ENCODE measurements at places on chromosomes 5 and 9.

- DNase-seq, result no peak
These were observed 75.8 kb downstream of the POU5F2 start for GRCh38 chr5:93665648-93666047.

- no peak for DNase-seq
These were observed 1.3 kb downstream of the MAN1B1 start for GRCh38 chr9:137088121-137088520.

DNA sequence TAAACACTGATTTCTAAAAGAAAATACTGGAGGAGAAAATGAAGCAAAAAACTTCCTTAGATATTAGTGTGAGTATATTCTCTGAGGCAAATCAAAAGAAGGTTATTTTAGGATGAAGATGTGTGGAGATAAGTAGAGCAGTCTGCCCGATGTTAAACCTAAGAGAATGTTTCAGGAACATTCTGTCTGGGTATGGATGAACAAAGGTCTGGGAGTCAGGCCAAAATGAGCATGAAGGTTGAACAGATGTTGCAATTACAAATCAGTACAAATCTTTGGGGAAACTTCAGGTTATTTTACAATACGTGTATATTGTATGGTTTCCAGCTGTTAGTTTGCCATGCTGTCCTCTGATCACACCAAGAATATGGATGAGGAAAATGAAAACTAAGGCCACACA is 14.4 kb upstream of the CEP78 start:
- DNase-seq, result no peak

DNA sequence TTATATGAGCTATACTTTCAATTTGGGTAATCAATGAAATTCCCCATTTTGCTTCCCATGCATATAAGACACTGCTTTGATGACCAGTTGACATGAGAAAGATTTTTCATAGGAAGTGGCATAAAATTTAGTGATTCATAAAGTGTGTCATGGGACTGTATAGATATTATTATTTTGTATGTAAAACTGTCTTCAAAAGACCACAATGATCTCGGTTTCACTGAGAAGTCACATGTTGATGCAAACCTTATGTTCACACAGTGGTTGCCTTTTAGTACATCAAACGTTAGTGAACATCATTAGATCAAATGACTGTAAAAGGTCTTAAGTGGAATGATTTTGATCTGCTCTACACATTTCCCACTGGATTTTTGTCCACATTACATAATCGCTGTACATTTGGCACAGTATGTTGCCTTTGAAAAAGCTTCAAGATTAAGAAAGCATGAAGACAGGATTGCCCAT is 349.2 kb upstream of the MEF2C start:
- no peak for DNase-seq

DNA sequence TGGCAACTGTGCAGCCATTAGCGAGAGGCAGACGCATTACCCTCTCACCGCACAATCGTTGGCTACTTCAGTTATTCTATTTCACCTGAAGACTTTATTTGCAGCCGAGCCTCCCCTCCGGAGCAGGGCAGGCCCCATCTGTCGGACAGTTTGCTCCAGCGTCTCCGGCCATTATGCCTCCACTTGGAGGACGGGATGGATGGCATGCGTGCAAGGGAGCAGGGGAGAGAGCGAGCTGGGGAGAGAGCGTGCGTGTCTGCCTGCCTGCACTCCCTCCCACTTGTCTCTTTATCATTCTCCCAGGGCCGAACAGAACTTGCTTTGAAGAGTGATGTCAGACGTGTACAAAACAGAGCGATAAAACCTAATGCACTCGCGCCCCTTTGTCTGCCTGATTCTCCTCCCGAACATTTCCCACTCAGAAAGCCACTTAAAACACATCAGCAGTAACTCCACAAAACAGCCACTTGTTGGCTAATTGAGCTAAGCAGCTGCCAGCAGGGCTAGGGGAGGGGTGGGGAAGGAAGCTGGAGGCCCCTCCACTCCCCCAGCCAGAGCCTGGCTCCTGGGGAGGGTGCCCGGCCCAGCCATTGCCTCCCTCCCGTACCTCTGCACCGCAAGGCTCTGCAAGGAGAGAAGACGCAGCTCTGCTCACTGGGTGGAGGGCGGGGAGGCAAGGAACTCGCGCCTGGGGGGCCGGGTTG is 43.4 kb upstream of the FUBP3 start:
- DNase-seq, result peak; percentile 12

- no peak for DNase-seq
These were observed 303.8 kb downstream of the KIAA0825 start for GRCh38 chr5:94314460-94315131.

DNA sequence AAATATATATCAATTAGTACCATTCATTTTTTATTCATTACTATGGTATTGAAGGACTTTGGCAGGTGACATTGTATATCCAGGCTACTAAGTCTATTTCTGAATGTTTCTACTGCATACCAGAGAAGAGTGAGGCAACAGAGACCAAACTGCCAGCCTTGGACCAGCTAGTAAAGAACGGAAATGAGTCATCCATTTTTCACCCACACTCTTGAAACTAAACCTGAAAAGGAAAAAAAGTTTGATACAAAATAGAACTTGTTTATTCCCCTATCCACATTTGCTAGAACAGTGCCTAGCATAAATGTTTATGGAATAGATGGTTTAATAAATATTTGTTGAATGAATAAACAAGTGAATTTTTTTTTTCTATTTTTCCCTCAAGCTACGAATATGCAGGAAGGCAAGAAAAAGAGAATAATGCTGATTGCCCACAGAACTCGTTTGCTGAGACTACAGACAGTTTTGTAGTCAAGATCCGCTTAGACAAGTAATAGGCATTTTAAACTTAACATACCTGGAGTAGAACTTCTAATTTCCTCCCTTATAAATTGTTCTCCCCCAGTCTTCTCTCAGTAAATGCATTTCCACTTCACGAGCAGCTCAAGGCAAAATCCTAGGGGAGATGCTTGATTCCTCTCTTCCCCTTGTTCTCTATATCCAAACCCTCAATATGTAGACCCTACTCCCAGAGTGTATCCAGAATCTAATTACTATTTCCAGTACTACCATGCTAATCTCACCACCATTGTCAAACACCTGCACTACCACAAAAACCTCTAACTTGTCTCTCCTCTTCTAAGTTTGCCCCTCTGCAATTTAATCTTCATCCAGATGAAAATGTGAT is 146.2 kb upstream of the RASA1 start:
- no peak for DNase-seq

- DNase-seq, result no peak
These were observed 4.7 kb upstream of the TNIP1 start for GRCh38 chr5:151085517-151086041.

DNA sequence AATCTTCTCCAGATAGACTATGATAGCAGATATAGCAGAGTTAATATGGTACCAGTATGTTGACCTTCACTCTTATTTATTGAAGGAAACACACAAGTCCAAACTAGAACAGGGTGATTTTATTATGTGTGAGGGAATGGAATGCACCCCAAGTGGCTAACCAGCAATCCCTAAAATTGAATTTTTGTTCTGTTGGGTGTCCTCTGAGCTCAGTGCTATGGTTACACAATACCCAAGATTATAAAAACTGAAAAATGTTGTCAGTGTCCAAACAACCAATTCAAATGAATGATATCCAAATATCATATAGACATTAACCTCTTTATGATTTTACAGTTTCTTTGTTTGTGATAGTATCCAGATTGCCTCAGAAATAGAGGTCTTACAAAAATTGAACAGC is 60.9 kb downstream of the NNT start:
- DNase-seq, result no peak

GRCh38 chr5:143086908-143087637 is 316.4 kb downstream of the NR3C1 start:
- DNase-seq, result no peak

- DNase-seq, result no peak
These were observed 76.5 kb upstream of the PJA2 start for GRCh38 chr5:109486200-109486804.

DNA sequence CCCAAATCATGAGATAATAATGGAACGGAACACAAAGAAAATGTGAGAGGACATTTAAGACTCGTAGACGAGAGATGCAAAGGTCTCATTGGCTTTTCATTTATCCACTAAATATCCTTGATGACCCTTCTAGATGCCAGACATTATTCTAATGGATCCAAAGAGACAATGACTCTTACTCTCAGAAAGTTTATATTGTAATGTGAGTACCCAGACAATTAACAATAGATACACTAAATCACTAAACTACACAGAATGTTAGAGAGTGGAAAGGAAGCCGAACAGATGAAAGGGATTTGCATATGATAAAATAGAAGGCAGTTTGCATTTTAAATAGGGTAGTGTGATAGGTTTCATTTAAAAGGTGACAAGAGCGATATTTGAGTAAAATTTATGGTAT is 973.3 kb downstream of the TAF11L14 start:
- DNase-seq, result no peak

DNA sequence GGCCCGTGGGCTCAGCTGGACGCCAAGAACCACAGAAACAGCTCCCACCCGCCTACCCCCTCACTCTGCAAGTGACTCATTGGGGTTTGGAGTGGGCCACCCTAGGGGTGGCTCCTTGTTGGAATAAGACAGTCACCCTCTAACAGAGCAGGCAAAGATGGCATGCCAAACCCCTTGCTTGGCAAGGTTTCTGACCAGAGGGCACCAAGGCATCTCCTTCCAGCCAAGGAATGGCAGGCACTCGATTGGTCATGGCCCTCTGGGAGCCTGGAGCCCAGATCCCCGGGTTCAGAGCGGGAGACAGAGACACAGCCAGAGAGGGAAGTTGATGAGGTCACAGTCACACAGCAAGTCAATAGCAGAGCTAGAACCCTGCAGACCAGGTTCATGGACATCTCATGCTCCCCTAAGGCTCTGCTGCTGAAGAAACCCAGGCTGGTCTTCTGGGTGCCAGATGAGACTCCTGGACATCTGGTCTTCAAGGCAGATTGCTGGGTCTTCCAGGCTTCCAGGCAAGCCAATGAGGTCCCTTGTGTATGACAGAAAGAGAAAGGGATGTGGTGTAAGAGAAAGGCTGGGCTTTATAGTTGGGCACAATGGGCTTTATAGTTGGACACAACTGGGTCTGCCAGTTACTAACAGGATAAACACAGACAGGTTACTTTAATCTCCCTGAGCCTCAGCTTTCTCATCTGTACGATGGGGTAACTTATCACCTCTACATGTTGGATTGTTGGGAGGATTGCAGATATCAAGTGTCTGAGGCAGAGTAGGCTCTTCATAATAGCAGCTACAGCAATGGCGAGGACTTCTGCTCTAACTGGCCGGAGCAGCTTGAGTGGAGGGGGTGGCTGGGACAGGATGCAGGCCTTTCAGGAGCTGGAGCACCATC is 23.3 kb upstream of the KIF12 start:
- no peak for DNase-seq

DNA sequence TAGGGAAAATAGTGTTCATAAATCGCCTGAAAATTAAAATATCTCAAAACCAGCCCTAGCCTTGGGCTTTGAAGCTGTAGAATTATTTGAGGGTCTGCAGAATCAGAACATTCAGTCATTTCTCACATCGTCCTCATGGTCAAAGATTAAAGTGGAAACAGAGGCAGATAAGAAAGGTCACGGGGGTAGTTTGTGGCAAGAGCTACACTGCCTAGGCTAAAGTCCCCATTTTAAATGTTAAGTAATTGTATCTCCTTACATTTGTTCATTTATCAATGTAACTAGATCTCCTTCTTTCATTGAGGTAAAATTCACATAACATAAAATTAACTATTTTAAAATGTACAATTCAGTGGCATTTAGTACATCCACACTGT is 139.2 kb downstream of the TLE1 start:
- DNase-seq, result no peak

DNA sequence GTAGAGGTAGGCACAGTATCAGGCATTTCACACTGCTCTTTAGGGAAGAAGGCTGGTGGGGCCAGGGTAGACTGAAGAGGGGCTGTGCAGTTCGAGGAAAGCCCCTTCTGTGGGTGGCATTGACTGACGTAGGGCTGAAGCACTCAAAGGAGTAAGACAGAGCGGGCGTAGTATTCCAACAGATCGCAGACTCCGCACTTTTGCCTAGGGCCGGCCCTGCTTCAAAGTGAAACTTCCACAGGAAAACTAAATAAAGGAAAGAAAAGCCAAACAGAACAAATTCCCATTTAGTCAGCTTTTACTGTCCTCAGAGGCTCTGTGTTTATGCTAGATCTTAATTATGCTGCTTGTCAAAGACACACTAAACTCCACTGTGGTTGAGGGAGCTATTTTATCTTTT is 493.0 kb upstream of the WWC1 start:
- no peak for DNase-seq

DNA sequence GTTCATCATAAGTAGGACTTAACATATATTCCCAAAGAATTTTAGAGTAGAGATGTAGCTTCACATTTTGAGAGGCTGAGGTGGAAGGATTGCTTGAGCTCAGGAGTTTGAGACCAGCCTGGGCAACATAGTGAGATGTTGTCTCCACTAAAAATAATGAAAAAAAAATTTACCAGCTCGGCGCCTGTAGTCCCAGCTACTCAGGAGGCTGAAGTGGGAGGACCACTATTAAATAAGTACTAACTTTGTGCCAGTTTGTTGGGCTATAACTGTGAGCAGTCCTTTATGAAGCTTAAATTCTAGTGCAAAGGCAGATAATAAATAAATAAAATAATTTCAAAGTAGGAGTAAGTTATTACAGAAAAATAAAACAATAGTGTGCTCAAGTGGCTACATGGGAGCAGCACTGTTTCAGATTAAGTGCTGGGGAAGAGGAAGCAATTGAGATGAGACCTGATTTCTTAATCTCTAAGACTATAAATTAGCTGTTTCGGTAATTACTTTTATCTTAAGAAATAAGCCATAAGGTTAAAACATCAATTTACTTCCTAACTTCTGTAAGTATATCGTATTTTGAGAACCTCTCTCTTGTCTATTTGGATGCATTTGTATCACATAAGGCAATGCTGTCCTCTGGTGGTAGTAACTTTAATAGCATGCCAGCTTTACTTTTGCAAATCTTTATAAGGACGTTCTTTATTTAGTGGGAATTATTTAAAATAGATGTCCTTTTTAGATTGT is 98.9 kb downstream of the CSNK1G3 start:
- no peak for DNase-seq

DNA sequence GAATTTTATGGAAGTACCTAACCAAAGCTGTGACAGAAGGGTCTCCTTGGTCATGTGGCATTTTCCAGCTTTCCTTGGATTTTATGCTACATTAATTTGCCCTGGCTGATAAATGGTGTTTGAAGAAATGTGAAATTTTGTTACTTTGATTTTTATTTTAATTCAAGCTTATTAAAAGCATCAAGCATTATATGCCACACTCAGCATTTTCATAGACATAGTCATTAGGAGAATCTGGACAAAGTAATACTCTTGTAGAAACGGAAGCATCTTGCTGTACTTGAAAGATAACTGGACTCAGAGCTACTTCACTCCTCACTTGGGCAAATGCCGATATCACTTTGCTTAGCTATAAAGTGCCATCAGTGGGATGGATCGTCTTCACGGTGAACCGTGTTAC is 54.2 kb downstream of the INIP start:
- DNase-seq, result no peak

DNA sequence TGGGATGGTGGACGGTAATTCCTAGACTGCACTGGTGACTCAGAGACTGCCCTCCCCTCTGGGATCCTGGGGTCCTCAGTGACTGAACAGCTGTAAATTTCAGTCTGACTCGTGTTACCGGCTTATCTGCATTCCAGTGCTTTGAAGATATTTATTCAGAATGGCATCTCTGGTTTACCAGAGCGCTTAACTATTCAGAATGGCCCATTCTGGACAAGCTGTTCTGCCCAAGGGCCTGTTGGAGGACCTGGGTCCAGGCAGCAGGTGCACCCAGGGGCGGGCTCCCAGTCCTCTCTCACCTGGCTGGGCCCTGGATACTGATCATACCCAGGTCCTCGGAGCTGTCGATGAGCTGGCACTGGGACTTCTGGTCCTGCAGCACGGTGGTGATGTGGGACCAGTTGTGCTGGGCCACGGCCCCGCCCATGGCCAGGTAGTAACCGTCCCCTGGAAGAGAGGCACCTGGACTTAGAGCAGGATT is 48.0 kb downstream of the SARDH start:
- peak; percentile 70 for DNase-seq

All from thyroid gland (tissue), 4 donors.